Esophagus squamous epithelium (tissue), 5 donors: ENCODE measurements at places on chromosomes 7 and 10.

DNA sequence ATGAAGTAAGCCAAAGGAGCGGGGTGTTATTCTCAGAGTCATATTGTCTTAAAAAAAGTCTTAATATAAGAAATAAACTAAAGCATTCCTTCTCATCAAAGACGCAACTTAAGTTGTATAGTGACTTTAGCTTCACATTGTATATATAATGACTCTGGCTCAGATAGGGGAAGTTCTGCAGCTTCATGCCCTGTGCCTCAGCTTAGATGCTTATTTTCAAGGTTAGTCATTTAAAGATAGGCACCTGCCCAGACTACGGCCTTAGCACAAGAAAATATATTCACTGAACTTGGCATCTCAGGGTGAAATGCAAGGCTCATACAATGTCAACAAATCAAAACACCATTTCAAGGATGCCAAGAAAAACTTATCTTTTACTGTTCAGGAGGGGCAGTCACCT is 52.8 kb upstream of the DNAJB12 start:
- no peak for DNase-seq

- no peak for DNase-seq
These were observed 38.8 kb downstream of the FIGNL1 start for GRCh38 chr7:50411332-50411731.

GRCh38 chr7:90345595-90346335 is 751 bp upstream of the GTPBP10 start:
- DNase-seq, result no peak

GRCh38 chr10:75452997-75453396 is 21.6 kb downstream of the LRMDA start:
- no peak for DNase-seq

GRCh38 chr10:62582101-62582705 is 208.0 kb downstream of the ZNF365 start:
- DNase-seq, result no peak

DNA sequence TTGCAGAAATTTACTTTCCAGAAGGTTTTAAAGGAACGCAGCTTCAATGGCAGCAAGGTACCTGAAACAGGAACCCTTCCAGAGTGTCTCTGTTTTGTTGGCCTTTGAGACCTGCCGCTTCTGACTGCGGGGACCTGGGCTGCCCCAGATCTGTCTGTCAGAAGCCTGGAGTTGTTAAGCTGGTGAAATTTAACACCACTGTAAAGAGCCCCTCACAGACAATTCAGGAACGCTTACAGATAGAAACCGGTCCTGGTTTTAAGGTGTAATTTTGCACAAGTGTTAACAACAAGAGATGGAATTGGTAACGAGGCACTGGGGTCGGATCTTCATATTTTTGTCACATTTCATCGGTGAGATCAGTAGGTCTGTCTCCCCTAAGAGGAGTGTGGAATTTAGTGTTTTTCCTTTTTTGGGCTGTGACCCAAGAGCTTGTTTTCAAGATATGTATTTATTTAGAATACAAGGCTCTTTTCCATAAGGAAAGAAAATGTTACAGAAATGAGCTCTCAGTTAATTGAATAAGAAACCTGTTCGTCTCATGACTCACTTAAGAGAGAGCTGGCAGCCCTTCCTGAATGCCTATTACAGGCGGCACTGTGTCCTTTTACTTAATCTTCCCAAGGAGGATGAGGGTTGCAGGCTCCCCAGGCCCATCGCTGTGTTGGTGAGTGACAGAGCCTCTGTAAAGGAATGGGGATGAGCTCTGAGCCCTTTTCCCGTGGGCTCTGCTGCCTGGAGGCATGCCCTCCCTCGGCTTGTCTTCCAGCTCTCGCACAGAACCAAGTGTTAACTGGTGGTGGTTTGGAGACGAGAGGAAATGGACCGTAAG is 168.7 kb downstream of the CUX1 start:
- no peak for DNase-seq

GRCh38 chr7:64688988-64689387 is 23.1 kb downstream of the ZNF107 start:
- DNase-seq, result no peak

DNA sequence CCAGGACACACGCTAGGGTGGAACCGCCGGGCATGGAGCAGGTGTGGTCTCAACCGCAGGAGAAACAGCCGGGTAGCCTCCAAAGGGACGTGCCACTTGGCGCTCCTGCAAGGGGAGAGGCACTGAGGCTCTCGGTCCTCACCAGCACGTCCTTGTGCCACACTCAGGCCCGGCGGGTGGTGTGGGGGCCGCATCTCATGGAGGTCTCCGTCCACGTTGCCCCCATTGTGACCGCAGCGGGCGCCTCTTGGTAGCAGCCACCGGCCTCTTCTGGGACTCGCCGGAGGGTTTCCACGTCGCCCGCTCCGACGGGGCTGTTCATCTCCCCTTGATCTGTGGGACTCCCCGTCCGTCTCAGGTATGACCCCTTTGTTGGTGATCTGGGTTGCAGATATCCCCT is 49.2 kb upstream of the ELFN1 start:
- DNase-seq, result no peak
